ENCODE measurements at places on chromosomes 6 and 20.

DNA sequence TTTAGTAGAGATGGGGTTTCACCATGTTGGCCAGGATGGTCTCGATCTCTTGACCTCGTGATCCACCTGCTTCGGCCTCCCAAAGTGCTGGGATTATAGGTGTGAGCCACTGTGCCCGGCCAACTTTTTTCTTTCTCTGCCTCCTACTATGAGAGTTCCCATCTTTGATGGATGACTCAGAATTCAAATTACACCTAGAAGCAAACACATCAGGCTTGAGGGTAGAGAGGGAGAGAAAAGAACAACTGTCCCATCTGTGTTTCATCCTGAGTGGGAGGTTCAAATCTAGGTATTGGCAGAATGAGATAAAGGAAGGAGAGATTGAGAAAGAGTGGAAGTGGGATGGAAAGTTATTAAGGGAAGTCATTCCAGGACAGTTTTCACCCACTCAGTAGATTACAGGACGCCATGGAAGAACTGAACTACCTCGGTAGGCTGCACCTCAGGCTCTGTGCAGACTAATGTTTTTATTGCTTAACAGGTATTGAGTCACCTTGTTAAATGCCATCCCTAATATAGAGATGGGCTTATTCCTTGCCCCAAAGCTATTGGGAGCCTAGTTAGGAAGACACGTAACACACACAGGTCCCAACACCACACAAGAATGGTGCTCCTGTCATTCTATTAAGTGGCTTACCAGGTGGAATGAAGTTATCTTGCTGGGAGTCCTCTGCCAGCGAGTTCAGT, 275.7 kb downstream of the SOX4 start:
- DNase-seq = no peak

DNA sequence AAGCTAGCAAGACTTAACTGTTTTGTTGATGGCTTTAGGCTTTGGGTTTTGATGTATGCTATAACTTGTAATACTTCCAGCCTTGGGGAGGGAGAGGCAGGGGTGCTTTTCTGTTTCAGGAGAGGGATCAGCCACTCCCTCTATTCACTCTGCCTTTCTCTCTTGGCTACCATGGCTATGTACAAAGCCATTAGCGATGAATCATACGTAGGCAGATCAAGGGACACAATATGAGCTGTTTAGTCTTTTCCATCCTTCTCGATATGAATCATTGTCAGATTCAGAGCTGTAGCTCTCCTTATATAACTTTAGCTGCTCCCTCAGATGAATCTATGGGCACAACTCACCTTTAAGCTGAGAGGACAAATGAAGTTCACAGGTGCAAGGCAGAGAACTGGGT, 230.6 kb downstream of the TSHZ2 start:
- no peak for DNase-seq

DNA sequence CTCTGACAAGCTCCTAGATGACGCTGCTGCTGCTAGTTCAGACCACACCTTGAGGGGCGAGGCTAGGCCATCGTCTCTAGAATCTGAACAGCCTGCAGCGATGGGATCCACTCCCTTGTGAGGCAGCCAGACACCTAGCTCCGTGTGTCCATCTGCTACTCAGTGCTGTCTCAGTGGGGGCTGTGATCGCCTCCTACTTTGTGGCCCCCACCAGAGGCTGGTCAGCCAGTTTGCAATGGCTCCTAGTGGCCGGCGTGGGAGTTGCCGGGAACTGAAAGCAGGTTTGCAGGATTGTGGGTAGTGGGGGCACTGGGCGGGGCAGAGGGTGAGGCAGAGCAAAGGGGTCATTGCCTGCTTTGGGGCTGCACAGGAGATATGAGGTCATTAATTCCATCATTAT, 2.8 kb downstream of the CCN5 start:
- DNase-seq = peak; percentile 31

DNA sequence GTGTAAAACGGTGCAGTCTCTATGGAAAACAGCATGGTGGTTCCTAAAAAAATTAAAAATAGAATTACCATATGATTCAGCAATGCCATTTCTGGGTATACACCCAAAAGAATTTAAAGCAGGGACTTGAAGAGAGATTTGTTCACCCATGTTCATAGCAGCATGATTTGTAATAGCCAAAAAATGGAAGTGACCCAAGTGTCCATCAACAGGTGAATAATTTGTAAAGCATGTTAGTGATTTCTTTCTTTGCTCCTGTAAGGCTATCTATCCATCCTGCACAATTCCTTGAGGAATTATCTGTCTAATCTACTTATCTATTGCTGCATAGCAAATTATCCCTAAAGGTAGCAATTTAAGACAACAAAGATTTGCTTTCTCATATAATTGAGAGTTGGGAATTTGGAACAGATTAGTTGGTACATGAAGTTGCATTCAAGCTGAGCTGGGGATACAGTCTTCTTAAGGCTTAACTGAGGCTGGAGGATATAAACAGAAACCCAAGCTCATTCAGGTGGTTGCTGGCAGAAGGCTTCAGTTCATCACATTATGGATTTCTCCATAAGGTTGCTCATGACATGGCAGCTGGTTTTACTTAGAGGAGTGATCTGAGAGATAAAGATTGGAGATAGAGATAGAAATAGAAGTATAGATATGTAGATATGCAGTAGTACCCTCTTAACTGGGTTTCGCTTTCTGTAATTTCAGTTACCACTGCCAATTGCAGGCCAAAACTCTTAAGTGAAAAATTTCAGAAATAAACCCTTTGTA, 62.0 kb downstream of the IL22RA2 start:
- no peak for DNase-seq

DNA sequence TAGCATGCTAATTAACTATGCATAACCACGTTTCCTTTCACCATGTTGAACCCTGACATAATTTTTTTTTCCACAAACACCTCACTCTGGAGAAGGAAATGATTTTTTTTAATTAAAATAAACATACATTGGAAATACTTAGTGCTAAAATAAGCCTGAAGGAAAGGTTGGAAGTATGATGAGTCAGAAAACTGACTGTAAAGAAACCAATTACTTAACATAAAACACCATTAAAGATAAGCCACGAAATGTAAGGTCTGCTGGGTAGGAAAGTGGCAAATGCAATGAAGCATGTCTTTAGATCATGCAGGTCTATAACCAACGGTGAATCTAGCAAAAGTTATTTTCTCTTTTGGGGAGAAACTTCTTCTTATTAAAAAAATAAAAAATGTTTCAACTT, 47.5 kb downstream of the OPRM1 start:
- no peak for DNase-seq

- DNase-seq = no peak
Measured at GRCh38 chr6:12890171-12890790, 173.7 kb downstream of the PHACTR1 start.

GRCh38 chr6:54805077-54805476, 41.5 kb upstream of the FAM83B start:
- DNase-seq = no peak

DNA sequence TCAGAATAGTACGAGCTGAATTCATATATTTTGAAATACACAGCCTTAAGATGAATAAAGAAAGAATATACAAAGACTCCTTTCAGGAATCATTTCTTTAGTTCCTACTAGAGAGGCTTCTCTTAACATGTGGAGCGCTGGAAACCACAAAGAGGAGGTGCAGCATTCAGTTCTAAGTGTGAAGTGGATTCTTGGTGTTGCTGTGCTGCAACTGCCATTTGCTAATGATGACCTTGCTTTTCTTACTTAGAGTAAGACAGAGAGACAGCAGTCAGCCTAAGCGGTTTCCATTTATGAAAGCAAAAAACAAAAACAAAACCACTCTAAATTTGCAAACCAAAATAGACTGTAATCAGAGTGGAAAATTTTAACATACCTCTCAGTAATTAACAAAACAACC, 629.0 kb downstream of the EPHA7 start:
- no peak for DNase-seq

GRCh38 chr6:53593001-53593488, 48.1 kb upstream of the GCLC start:
- no peak for DNase-seq

GRCh38 chr6:105892577-105893262, 193.4 kb upstream of the PRDM1 start:
- no peak for DNase-seq

DNA sequence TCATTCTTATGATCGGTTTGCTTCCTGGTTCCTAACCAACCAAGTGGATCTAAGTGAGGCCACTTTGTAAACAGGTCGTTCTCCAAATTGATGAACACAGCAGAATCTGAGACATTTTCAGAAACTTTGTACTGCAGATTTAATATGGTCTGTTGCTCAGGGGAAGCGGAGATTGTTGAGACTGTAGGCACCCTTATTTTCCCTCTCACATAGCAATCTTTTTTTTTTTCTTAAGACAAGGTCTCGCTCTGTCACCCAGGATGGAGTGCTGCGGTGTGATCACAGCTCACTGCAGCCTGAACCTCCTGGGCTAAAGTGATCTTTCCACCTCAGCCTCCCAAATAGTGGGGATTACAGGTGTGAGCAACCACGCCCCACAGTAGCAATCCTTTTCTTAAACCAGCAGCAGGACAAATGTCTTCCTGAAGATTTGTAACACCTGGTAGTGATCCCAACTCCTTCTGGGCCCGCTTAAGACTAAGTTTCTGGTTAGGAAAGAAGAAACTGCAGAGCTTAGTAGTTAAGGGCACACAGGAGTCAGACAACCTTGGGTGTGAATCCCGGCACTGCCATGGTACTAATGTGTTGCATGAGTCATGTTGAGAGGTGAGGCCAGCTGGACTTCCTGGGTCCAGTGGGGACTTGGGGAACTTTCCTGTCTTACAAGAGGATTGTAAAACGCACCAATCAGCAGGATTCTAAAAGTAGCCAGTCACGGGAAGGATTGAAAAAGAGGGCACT, 48.4 kb upstream of the EZR start:
- no peak for DNase-seq

DNA sequence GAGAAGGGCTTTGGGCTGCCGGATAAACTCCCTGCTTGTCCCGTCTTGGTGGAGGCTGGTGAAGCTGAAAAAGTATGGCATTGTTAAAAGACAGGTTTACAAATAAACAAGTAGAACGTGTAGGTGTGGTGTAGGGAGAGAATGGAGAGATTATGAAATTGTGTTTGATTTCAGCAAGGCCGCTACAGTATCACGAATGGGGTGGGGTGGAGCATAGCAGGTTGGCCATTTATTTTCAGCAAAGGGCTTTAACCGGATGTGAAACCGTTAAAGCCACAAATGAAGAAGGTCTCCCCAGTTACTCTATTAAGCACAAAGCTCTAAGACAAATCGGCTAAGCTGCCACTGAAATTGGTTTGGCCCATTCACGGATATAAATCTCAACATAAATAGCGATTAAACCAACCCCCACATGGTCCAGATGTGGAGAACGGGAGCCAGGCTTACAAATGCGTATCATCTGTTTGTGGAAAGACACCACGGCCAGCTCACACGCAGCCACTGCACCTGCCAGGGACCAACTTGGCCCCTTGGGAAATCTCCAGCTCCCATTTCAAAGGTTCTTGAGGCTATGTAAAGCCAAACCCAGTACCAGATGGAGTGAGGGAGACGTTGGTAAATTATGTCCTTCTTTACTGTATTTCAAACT, 94.0 kb downstream of the ZMYND8 start:
- peak; percentile 82 for DNase-seq

- DNase-seq = no peak
Measured at GRCh38 chr20:9518576-9519175, 4.3 kb downstream of the LAMP5 start.

GRCh38 chr6:51901766-51902764, 185.3 kb downstream of the PKHD1 start:
- no peak for DNase-seq

GRCh38 chr6:2497922-2498623, 252.6 kb downstream of the MYLK4 start:
- no peak for DNase-seq

DNA sequence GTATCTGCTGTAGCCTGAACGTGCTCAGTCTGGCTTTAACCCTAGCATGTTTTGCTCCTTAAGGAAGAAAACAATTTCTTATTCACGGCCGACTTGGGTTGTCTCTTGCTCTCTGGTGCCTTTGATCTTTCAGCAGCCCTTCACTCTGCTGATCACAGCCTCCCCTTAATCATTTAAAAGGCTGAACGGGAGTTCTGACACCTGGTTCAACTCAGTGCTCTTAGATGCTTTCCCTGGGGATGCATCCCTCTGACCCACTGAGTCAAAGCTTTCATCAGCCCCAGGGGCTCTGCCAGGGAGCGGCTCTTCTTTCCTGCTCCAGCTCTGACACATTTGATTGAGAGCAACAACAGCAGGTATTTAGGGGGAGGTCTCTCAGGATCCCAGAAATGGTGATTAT, 79.0 kb upstream of the FYN start:
- no peak for DNase-seq

DNA sequence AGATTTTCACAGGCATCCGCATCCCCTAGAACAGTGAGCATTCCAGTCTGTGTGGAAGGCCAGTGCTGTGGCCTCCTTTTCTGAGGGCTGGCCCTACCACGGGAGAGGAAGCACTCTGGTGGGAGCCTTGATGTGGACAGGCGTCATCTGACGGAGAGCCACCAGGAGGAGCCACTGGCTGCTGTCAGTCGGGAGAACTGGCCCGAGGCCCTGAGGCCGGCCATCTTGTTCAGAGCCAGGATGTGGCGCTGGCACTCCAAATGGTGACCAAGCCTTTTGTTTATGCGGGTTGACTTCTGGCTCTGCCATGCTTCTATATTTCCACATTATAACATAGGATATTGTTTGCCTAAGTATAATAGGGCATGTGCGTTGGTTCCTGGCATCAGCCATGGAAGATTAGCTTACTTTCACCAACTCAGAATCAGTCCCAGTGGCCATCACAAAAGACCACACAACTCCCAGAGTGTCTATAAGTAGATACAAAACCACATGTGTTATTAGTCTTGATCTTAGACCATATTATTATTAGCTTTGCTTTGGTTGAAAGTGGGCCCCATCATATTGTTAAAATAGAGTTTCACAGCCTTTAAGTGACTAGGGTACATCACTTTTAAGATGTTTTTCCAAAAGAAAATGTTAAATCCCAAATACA, 273.9 kb upstream of the TAB2 start:
- no peak for DNase-seq

DNA sequence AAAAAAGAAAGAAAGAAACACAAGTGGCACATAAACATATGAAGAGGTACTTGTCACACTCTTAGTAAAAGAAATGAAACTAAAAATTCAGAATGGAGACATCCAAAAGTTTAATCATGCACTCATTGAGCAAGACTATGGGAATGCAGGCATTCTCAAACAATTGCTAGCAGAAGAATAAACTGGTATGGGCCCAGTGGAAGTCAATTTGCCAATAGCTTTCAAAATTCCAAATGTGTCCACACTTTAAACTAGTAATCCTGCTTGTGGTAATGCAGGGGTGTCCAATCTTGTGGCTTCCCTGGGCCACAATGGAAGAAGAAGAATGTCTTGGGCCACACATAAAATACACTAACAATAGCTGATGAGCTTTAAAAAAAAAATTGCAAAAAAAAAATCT, 97.4 kb downstream of the EPB41L2 start:
- DNase-seq = no peak

GRCh38 chr6:47335466-47335865, 25.8 kb upstream of the TNFRSF21 start:
- DNase-seq = no peak

DNA sequence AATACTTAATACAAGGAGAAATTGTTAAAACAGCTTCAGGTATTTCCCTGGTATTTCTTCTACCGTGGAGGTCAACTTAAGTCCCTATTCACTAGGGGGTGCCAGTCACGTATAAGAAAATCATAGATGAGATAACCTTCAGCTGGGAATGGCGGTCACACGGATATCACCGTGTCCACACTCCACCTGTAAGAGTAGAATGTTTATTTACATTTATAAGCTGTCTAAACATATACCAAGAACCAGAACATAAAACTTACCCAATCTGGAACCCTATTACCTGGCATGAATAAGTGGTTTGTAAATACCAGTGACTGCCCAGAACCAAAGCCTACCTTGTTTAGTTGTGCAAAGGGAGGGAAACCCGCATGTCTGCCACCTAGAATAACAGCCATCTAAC, 1.9 kb upstream of the ELOVL4 start:
- peak; percentile 20 for DNase-seq

- peak; percentile 51 for DNase-seq
Measured at GRCh38 chr20:4601630-4602296, 119.9 kb upstream of the PRND start.

All from NCI-H524 treated with DMSO at 0.1 percent for 48 hours (cell line).